Non-pigmented ciliary epithelial cell (primary cell): ENCODE measurements at places on chromosomes 16 and 17.

- DNase-seq = no peak
These were observed 38.1 kb downstream of the WSB1 start for GRCh38 chr17:27332047-27332393.

DNA sequence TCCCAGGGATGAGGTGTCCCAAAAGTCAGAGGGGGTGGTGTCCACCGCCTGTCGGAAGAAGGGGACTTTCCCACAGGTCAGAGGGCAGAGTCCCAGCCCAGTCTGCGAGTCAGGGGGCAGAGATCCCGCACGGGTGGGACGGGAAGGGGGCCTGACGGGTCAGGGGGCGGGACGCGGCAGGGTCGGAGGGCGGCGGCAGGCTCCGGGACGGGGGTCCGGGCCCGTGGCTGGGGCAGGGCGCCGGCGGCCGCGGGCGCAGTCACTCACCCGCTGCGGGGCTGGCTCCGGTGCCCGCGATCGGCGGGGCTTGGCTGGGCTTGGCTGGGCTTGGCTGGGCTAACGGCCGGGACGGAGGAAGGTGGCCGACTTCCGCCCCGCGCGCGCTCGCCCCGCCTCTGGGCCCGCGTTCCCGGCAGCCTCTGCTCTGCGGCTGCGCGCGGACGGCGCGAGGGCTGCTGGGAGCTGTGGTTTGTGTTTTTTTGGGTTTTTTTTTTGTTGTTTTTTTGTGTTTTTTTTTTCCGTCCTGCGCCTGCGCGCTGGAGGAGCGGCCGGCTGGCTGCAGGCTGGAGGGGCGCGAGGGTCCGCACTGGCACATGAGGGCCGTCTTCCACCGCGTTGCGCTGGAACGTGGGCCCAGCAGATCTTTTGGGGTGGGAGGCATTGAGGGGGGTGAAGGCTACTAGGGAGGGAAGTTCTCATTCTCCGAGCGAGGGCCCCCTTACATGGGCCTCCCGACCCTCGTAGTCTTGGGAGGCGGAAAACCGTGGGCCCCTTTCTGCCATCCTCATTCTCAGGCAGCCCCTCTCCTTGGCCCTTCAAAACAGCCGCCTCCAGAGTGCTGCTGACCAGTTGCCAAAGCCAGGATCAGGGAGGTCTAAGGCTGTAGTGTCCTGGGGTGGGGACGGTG, at the start of gene CANT1:
CANT1 (minus strand) TSS at position 368 of the 907 bp plus-strand sequence. CDS start 12,142 bp downstream, outside the sequence.
- no peak for DNase-seq

- no peak for DNase-seq
These were observed 103.7 kb downstream of the RAP1GAP2 start for GRCh38 chr17:2899906-2900305.

GRCh38 chr17:39926588-39927100, 757 bp downstream of the ORMDL3 start:
- no peak for DNase-seq
